Coronary artery (tissue), 2 donors: ENCODE measurements at places on chromosomes 5 and 9.
A peak's percentile ranks its signal among the peaks of the same experiment; 100 is the strongest.

- no peak for DNase-seq
Measured at GRCh38 chr5:57891443-57891842, 408.8 kb upstream of the ACTBL2 start.

DNA sequence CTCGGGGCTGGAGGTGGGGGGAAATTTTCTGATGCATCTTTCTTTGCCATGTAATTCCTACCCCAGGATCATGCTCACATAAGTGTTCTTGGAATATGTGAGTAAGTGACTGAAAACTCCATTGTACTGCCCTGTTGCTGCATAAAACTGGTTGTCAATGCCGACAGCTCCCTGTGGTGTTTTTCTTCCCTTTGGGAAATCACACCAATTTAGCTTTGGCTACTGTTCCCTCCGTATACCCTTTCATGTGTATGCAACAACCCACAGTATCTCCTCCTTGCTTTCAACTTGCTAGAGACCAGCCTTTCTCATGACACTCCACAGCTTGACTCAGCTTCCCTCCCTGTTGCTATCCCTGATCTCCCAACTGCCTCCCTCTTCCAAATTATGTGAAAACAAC lies 240.6 kb downstream of the TRIM32 start:
- DNase-seq: no peak

DNA sequence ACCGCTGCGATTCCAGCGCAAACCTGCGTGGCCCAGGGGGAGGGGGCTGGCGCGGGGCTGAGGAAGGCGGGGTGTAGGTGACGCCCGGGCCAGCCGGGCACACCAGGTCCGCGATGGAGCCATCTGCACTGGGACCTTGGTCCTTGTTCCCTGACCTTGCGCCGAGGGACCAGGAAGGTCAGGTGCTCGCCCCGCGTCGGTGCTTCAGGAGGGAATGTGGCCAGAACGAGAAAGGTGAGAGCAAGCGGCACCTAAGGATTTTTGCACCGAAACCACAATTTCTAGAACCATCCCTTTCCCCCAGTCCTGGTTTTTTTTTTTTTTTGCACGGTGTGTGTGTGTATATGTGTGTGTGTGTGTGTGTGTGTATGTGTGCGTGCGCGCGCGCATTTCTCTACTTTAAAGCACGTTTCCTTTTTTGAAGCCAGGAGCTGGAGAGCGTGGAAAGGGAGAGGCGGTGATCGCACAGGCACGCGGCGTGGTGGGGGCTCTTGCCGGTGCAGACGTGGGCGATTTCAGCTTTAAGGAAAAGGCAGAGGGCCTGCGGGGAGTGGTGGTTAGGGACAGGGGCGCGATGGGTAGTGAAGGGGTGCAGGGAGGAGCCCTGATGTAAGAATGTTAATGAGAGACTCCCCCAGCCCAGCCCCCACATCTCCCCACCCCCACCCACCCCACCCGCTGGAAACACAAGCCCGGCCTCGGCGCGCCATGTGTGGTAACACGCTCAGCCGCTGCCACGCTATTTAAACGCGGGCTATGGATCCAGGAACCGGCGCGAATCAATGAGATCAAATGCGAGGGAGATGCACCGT lies at the start of gene NPR3:
NPR3 (plus strand) TSS at position 772 of the 812 bp plus-strand sequence. CDS start 456 bp downstream, outside the sequence.
- no peak for DNase-seq

- DNase-seq: no peak
Measured at GRCh38 chr9:121304707-121305106, 36.7 kb downstream of the GSN start.

- DNase-seq: no peak
Measured at GRCh38 chr9:108117795-108118194, 628.2 kb upstream of the KLF4 start.

- DNase-seq: no peak
Measured at GRCh38 chr9:107351382-107352045, 68.4 kb downstream of the RAD23B start.

GRCh38 chr5:160480652-160481051 lies 59.0 kb downstream of the PTTG1 start:
- DNase-seq: no peak

- no peak for DNase-seq
Measured at GRCh38 chr9:128321879-128322403, 306 bp downstream of the TRUB2 start.

GRCh38 chr9:1598270-1598669 lies 416.9 kb upstream of the SMARCA2 start:
- no peak for DNase-seq

GRCh38 chr5:133854554-133854953 lies 113.9 kb downstream of the C5orf15 start:
- DNase-seq: peak; percentile 26

GRCh38 chr5:58933891-58934628 lies 351.2 kb downstream of the RAB3C start:
- DNase-seq: no peak

DNA sequence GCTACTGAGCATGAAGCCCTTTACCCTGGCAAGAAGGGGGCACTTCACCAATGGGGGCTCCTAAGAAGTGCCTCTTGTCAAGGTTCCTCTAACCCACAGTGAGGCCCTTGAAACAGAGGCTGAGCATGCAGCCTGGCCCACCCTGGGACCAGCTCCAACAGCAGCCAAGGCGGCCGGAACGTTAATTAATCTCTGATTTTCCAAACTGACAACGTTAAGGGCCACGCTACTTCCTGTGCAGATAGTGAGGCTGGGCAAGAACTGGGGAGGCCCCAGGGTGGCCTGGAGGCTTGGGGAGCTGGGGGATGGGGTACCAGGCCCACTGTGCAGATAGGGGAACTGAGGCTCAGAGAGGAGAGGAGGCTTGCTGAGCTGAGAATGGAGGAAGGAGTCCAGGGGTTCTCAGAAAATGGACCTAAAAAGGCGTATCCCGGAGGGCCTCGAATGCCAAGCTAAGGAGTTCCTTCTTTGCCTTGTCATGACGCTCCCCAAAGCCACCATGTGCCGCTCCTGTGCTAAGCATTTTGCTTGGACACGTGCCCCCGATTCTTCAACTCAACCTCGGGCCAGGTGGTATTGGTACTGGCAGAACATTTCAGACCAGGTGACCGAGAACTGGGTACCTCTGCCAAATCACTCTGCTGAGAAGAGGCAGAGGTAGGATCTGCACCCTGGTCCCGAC lies 72.0 kb upstream of the STXBP1 start:
- no peak for DNase-seq

GRCh38 chr5:43156388-43156787 lies 35.6 kb upstream of the NIM1K start:
- DNase-seq: no peak

DNA sequence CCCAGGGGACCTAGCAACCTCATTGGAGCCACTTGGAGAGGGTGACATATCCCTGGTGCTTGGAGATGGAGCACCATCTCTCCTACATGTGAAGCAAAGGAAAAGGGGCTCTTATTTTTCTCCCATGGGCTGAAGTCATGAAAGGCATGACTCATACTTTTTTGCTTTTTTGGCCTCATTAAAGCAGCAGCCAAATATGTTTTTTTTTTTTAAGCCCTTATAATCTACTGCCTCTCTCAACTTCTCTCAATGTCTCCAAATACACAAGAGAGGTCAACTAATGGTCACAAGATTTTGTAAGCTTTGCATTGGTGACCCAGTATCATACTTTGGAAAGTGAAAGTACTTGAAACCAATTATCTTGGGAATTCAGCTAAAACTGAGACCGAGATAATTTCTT lies 1.6 kb upstream of the CFAP90 start:
- no peak for DNase-seq

GRCh38 chr9:33131790-33132772 lies 35.1 kb downstream of the B4GALT1 start:
- no peak for DNase-seq

- no peak for DNase-seq
Measured at GRCh38 chr9:16526380-16526779, 344.1 kb downstream of the BNC2 start.

DNA sequence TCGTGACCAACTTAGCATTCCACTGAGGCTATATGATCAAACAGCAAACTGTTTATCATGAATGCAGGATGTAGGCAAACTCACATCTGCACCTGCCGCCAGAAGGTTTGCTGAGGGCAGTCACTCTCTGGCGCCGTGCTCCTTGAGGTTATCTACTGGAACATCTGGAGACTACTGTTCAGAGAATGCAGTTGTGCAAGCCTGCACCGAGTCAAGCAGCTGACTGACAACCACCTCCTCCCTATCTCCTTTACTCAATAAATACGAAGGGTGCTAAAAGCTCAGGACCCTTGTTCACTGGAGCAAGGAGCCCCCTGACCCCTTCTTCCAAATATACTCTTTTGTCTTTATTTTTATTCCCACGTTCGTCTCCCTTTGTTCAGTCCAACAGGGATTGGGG lies 27.1 kb downstream of the CCDC125 start:
- DNase-seq: no peak

DNA sequence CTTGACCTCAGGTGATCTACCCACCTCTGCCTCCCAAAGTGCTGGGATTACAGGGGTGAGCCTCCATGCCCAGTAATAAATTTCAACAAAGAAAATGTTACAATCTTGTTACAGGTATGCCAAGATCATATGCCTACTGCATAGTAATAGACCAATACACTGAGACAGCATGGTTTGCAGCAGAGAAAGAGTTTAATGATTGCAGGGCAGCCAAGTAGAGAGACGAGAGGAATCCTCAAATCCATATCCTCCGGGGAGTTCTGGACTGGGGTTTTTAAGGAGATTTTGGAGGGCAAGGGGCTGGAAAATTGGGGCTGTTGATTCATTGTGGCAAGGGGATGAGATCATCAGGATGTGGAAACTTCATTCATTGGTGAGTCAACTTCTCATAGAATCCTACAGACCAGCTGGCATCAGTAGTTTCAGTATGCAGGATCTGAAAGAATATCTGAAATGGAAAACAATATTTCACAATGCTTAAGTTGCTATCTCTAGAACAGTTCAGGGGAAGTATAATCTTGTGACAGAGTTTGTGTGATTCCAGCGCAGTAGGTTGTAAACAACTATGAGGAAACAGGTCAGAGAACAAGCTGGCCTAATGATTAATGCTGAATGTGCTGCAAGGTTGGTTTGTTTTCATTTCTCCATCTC lies 14.8 kb upstream of the TUT7 start:
- DNase-seq: no peak

DNA sequence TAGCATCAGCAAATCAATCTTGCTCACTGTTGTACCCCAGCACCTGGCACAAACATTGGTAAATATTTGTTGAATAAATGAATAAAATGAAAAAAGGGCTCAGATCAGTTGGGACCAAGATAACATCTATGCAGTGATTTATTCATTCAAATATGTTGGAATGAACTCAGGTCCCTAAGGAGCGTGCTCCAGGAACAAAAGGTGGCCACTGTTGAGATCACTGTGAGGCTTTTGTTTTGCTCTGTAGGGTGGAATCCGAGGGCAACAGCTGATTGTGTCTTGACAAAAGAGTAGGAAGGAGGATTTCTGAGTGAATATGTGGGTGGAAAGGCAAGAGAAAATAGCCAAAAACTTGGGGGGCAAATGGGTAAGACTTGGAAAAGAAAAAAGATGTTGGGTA lies 89.7 kb downstream of the PPP2R2B start:
- no peak for DNase-seq

DNA sequence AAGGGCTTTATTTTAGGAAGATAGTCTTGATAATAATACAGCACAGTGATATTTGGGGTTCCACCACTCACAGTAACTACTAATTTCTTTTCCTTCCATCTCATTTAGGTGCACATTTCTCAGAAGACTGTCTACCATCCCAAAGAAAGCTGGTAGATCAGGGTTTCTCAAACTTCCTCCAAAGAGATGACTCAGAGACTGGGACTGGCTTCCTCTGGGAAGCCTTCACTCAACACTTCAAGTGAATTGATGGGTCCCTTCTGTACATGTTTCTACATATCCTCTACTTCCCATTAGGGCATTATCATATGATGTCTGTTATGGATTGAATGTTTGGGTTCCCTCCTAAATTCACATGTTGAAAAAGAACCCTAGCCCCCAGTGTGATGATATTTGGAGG lies 138.5 kb downstream of the SPOCK1 start:
- no peak for DNase-seq

GRCh38 chr9:122346478-122347347 lies 24.1 kb upstream of the PTGS1 start:
- DNase-seq: no peak

DNA sequence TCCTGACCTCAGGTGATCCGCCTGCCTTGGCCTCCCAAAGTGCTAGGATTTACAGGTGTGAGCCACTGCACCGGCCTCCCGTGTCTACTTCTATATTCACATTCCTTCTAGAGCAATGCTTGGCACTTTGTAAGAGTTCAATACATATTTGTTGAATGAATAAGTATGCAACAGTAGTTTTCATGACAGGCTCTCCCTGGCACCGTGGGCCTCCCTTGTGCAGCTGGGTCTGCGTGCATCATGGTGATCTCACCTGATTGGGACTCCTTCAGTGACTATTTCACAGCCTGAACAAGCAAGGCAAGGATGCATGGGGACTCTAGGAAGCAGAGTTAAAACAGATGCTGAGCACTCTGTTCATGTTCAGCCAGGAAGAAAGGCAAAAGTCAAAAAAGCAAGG lies 6.8 kb upstream of the ZBTB34 start:
- DNase-seq: no peak

GRCh38 chr5:119630752-119631440 lies 1.5 kb downstream of the FAM170A start:
- no peak for DNase-seq

DNA sequence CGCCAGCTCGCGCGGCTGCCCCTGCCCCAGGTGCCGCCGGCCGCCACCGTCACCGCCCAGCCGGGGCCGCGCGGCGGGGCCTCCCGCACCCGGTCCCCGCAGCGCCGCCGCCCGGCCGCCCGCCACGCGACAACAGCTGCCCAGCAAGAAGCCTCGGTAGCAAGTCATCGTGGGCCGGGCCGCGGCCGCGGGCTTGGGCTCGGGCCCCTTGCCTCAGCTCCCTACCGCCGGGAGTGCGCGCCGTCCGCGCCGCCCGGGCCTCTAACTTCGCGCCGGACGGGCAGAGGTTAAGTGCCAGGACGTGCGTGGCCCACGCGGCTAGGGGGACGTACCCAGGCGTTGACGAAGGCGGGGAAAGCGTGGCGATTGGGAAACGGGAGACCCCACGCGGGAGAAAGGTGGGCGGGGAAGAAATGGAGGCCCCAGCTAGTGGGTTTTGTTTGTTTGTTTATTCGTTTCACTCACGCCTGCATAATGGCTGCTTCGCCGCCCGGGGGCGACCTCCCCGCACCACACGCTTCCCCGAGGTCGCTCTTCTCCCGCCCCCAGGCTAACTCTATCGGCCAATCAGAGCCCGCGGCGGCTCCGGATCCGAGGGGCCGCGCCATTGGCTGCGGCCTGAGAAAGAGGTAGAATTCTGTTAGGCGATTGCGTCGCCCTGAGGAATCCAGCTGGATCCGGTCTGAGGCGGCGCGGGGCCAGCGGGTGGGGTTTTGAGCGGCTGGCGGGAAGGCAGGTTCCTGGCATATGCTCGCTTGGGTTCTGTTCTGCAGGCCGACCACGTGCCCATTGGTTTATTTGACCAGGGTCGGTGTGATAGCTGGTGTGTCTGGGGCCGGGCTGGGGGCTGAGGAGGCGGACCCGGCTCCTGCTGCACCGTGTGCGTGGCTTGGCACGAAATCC lies at the start of gene NADK2:
NADK2 (minus strand) TSS at position 295 of the 903 bp plus-strand sequence; CDS start at position 168, 127 bp downstream.
- DNase-seq: peak; percentile 99

DNA sequence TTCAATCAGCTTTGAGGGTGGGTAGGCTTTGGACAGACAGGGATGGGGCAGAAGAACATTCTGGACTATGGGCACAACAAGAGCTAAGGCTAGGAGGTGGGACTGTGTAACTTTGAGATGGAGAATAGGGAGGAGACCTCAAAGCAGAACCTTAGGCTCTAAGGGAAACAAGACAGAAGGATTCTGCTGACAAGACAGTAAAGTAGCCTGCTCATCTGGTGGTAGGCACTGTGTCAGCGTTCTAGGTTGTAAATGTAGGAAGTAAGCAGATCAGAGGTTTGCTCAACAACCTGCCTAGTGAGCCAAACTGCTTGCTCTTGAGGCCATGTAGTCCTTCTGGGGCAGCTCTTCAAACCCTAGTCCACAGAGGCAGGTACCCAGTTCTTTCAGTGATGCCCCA lies 15.0 kb upstream of the IL12B start:
- no peak for DNase-seq
